ENCODE measurements at places on chromosomes 4 and X. TPM values are rescaled to one million over a fixed set of nuclear protein-coding genes. Genes with fewer than 3 reads are reported as not detected.

The FHDC1 gene
- total RNA-seq: 11.4 TPM

The PNPLA4 gene
- total RNA-seq: 41.4 TPM

The WDR45 gene
- total RNA-seq: 29.4 TPM

The BTK gene
- not detected for total RNA-seq

The MAGEA1 gene
- not detected for total RNA-seq
